Foreskin melanocyte (primary cell): ENCODE measurements at places on chromosomes 2 and 18.

DNA sequence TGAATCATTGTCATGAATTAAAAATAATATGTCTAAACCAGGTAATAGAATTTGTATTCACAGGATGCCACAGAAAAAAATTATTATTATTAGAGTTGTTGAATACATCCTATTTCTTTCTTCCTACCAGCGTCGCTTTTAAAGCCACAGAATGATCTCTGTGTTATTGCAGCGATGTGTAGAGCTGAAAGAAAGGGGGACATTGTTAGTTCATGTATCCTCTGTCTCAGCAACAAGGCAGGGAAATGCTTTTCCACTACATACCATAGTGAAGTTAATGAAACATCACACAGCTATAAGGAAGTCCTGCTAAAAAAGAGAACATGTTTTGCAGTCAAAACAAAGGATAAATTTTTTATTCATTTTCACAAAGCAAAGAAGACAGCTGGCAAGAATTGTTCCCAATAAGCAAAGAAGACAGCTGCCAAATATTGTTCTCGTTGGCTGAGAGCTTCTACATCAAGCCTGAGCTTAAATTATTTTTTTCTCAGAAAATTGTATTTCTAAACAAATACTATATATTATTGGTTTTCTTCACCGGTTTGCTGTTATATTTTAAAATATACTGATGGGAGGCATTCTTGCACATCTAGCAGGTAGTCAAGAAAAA is 1234.4 kb downstream of the SUCLG1 start:
- peak; percentile 1 for DNase-seq

- peak; percentile 22 for DNase-seq
These were observed 58.1 kb downstream of the SERTAD2 start for GRCh38 chr2:64595397-64596176.

DNA sequence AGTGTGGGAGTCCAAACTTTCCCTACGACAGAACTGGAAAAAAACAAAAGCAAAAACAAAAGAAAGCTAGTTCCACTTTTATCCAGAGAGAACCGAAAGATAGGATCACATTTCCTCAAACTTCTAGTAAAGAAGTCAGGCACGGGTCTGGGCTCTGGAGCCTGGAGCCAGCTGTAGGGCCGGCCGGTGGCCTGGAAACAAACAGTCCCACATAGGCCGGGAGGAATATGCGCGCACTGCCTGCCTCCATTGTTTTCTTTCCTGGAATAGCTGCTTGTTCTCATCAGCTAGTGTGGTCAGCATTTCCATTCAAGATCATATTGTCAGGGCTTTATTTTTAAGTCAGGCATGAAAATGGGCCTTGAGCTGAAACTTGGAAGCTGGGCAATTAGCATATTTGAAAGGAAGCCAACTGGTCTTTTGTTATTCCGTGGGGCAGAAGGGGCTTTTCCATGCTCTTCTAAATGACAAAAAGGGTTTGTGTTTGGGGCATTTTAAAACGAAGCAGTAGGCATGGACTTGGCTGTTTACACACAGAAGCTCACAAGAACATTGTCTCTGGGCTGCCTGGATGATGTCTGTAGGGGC is 58.7 kb upstream of the RFX8 start:
- peak; percentile 45 for DNase-seq

DNA sequence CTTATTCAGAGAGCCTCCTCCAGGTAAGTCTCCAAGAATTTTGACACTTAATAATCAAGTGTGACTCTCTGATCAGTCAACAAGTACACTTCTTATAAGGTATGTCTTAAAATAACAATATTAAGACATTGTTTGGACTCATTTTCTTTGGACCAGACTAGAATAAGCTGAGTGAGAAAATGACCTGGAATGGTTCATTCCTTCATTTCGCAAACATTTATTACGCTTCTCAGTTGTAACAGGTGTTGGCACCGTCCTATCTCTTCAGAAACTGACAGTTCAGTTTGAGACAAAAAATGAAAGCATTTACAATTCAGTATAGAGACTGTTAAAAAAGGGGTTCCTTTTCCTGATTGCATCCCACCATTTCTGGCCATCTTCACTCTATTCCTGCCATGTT is 46.6 kb downstream of the TSPYL6 start:
- DNase-seq, result no peak

GRCh38 chr18:25650201-25650941 is 298.4 kb upstream of the ZNF521 start:
- peak; percentile 77 for DNase-seq

- no peak for DNase-seq
These were observed 2.0 kb downstream of the KIF3C start for GRCh38 chr2:25980076-25980887.
